Dorsolateral prefrontal cortex (tissue), 122 donors: ENCODE measurements at places on chromosomes 13 and 19.

DNA sequence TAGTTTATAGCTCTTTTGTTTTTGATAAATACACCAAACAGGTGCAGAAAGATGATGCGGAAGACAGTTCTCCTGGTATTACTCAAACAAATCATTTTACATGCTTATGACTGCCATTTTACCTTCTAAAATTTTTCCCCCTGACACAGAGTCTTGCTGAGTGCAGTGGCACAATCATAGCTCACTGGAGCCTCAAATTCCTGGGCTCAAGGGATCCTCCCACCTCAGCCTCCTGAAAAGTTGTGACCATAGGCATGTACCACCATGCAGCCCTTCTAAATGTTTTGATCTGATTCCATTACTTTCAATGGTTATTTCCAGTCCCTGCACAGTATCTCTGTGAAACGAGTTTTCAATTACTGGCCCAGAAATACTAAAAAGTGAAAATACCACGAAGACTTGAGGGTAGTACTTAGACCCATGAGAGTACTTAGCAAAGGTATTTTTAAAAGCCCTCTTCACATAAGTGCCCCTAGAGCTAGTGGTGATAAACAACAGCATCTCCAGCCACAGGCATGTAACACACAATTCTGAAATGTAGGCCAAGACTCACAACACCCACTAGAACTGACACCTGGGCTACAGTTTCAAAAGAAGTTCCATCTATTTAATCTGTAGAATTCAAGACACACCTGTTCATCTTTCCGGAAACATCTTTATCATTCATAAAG, 11.3 kb downstream of the HSPH1 start:
- no peak for DNase-seq

GRCh38 chr19:1343041-1343440, 40.7 kb upstream of the NDUFS7 start:
- no peak for DNase-seq

- no peak for DNase-seq
These were observed 170.5 kb downstream of the STK24 start for GRCh38 chr13:98406427-98406826.

DNA sequence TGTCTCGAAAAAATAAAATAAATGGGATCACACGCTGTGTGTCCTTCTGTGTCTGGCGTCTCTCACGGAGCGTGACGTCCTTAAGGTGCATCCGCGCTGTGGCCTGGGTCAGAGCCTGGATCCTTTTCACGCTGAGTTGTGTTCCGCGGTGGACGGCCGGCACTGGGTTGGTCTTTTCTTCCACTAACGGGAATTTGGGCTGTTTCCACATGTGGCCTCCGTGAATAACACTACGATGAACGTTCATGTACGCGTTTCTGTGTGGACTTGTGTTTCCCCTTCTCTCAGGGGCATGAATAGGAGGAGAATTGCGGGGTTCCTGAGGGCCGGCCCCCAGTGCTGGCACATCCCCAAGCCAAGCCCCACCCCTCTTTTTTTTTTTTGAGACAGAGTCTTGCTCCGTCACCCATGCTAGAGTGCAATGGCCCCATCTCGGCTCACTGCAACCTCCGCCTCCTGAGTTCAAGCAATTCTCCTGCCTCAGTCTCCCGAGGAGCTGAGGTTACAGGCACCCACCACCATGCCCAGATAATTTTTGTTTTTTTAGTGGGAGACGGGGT, 6.2 kb upstream of the PTBP1 start:
- DNase-seq: no peak

- no peak for DNase-seq
These were observed 114.2 kb upstream of the SPACA7 start for GRCh38 chr13:112261924-112262323.

- no peak for DNase-seq
These were observed 239.4 kb downstream of the TEX29 start for GRCh38 chr13:111559612-111560403.

DNA sequence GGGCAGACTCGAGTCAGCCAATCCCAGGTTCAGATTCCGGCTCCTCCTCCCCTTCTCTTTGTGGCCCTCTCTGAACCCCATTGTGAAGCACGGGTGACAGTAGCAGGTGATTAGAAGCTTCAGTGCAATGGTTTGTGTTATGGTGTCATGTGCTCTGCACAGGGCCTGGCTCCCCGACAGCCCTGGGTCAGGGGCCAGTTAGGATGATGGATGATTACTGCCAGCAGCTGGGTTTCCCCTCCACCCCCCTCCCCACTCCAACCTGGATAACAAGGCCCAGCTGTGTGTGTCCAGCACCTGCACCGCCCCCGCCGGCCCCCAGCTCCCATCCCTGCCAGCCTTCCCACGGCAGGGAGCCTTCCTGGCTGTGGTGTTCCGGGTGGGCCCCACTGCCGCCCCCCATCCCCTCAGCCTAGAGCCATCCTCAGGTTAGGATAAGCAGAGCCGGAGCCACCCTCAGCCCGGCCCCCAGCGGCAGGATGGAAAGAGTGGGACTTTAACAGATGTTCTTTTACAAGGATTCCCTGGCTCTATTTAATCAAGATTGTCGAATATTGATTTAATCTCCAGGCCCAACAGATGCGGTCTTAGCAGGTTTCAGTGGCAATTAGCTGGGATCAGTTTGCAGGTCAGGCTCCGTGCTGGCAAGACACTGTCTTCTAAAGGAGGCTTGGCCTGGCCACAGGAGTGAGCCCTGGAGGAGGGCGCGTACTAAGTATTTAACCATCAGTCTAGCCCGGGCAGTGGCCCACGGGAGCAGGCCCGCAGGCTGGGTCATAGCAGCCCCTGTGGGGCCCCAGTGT, 156.2 kb downstream of the SIPA1L3 start:
- DNase-seq: no peak

DNA sequence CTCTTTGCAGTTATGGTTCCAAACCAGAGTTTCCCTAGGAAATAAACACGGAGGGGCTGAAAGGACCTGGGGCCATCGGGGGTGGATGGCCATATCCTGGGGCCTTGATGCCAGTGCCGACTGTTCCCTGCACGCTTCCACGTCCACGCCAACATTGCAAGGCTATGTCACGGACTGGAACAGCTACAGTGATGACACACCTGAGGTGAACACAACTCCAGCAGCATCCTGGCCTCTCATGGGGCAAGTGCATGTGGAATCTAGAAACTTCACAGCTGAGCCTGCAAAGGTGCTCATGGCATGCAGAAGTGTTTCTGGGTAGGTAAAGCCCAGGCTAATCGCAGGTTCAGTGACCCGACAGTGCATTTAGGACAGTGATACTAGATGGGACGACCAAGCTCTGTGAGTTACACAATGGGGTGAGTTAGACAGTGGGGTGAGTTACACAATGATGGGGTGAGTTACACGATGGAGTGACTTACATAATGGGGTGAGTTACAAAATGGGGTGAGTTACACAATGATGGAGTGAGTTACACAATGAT, 52.0 kb upstream of the GAS6 start:
- no peak for DNase-seq

- no peak for DNase-seq
These were observed 57.2 kb upstream of the SERPINE3 start for GRCh38 chr13:51282322-51282721.

- DNase-seq: no peak
These were observed 52.0 kb downstream of the TDRD12 start for GRCh38 chr19:32771596-32771995.

DNA sequence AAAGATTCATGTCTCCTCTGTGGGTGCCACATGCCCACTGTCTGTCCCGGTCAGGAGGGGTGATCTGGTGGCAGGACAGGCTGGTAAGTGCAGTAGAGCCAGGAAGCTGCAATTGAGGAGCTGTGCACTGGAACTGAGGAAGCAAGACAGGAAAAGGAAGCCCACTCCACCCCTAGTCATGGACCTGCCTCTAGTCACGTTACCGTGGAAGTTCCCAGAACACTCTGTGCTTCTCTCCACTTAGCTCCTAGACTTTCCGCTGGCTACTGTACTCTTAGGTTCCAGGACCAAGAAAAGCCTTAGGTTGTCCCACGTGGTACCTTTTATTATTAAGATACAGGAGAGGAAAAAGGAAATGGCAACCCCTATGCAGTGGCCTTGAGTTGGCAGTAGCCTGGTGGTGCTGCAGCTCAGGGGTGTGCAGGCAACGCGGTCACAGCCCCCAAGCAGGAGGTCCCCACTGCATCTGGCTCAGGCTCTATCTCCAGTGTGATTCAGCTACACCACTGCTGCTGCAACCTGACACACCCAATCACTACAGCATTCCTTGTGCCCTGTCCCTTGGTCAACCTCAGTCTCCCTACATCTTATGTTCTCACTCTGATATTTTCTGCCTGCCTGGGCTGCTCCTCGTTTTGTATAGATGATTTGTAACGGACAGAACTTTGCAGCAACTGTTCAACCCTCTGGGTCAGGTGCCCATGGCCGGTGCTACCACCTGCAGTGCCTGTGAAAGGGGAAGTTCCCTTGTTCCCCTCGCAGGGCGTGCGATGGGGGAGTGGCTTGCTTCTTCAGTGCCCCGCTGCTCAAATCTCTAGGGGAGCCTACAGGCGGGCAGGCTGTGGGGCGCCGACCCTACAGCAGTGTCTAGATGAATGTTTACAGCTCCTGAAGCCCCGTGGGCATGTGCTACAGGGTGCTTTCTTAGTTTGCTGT, 24.4 kb upstream of the GPR12 start:
- no peak for DNase-seq

DNA sequence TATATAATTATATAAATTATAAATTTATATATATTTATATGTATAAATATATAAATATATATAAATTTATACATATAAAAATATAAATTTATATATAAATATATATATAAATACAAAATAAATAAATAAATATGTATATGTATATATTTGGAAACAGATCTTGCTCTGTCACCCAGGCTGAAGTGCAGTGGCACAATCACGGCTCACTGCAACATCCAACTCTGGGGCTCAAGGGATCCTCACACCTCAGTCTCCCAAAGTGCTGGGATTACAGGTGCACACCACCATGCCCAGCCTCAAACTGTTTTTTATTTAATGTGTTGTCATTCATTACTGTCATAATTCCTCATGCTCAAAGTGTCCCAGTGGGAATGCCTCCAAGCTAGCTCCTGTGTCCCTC, 25.2 kb upstream of the PDCD5 start:
- no peak for DNase-seq

DNA sequence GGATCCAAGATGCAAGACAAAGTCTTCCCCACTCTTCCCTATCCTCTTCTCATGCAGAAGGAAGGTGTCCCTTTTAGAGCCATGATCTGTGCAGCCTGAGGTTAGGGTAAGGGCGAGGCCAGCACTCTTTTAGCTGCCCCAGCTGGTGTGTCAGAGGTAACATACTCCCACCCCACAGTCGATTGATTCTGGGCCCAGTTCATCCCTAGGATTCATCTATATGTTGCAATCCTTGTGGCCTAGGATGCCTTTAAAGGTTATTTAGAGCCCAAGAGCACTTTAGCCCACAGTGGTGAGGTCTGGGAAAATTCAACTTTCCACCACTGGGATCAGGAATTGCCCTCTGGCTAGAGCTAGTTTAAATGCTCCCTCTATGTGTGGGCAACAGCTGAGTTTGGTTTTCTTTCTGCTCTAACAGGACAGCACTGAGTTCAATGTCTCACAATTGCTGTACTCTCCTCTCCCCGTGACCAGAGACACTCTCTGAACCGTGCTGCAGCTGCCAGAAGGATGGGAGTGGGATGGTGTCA, 201.3 kb upstream of the SERP2 start:
- DNase-seq: no peak

DNA sequence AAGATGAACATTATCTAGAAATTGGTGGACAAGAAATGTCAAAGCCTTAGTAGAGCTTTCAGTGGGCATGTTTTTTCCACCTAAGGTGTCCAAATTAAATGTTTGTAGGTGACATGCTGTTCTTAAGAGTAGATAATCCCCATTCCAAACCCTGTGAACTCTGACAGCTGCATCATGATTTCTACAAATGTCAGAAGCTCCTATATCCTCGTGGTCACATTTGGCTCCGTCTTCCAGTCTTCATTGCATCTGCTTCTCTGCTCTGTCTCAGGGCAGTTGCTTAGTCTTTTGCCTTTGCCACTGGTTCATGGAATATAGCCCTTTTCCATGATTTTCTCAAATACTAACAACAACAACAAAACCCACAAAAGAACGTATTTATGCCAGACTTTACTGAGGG, 234.5 kb downstream of the DLEU7 start:
- DNase-seq: no peak

DNA sequence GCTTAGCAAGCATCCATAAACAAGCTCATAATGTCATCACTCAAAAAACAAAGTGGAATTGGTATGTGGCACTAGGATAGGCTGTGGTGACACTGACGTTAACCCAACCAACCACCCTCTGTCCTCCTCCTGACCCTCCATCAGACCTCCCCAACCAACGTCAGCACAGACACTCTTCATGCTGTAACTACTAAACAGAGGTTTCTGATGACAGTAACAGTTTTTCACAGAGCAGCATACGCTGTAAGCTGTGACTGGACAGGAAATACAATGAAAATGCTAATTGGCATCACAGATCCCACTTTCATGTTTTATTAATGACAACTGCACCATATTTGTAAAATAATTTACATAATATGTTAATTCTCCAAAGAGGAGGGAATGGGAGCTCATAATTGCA, 238.0 kb downstream of the IRS2 start:
- no peak for DNase-seq

DNA sequence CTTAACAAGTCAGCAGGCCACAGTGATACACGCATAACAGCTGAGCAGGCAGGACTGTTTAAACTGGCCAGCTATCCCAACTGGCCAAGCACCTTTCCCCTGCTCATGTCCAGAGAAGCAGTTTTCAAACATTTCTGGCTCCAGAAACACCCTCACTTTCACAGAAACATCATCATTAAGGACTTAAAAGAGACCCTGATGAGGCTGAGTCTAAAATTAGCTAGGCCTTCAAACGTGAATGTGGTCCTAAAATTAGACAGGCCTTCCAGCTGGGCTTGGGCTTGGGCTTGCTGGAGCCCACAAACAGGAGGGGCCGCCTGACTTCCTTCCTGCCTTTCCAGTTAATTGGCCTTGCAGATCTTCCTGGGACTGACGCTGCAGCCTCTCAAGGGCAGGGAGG, 334.2 kb downstream of the DNAJC15 start:
- DNase-seq: no peak

DNA sequence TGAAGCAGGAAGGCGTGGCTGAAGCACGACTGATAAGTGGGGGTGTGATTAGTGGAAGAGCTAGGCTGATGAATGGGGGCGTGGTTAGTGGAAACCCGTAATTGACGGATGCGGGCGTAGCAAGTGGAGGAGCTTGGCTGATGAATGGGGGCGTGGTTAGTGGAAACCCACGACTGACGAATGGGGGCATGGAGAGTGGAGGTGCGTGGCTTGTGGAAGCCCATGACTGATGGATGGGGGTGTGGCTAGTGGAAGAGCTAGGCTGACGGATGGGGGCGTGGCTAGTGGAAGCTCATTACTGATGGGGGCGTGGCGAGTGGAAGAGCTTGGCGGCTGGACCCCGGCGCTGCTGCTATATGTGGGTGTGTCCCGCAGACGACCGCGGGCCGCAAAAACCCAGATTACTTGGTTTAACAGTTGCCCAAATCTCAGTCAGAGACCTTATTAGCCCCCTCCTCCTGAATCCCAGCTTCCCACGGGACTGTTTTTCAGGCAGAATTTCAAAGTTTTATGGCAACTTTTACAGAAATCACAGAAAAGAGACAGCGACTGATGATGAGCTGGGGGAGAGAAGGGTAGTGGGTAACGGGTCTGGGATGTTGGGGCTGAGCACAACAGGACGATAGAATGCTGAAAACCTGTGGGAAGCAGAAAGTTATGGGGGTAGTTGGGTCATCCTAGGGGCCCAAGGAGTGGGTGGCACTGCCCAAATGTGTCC, 9.0 kb upstream of the MEIS3 start:
- peak; percentile 90 for DNase-seq

- no peak for DNase-seq
These were observed 180.6 kb downstream of the FOXO1 start for GRCh38 chr13:40485611-40486517.

GRCh38 chr13:99323488-99323887, 16.3 kb upstream of the GPR183 start:
- no peak for DNase-seq

GRCh38 chr19:17981611-17982010, 14.7 kb downstream of the KCNN1 start:
- no peak for DNase-seq
